ENCODE measurements at places on chromosomes 12 and 14. TPM values are rescaled to one million over a fixed set of nuclear protein-coding genes. Genes with fewer than 3 reads are reported as not detected.

DNA sequence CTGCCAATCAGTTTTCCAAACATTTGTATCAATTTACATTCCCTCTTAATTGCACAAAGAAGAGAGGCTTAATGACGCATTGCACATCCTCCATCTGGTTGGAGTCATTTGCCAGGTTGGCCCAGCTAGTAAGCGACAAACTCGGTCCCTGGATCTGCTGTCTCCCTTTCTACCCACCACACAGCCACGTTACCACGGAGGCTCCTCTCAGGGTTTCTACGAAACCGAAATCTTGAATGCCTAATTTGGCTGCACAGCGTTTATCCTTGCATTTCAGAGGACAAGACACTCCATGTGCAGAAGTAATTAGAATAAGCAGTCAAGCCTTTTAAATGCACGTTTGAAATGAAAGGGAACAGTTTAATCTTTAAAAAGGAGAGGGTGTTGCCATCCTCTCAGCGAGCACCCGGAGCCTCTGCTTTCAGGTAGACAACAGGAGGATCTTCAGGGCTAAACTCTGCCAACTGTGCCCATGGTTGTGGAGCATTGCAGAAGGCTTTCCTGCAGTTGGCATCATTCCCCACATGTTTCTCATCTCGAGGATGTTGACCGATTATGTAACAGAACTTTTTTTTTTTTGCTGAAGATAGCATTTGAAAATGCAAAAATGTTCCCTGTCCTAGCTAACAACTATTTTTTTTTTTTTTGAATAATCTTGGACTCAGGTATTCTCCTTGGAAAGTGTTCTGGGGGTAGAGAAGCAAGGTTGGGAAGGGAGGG is 37.8 kb downstream of the SLC24A4 start:
- no peak for DNase-seq
- no peaks in the 10 kb centered on the region for H3K4me1 ChIP-seq
- no peaks in the 10 kb centered on the region for H3K27me3 ChIP-seq
- no peak overlapping the region for H3K27ac ChIP-seq
- no peak overlapping the region for H3K4me3 ChIP-seq

- peak; percentile 31 for DNase-seq
- H3K4me1 ChIP-seq: no peaks in the 10 kb centered on the region
- no peaks in the 10 kb centered on the region for H3K36me3 ChIP-seq
- H3K27me3 ChIP-seq: peaks cover 10% of the 10 kb centered on the region
- no peak overlapping the region for H3K27ac ChIP-seq
- no peak overlapping the region for H3K4me3 ChIP-seq
Measured at GRCh38 chr14:21917699-21918436, 244.2 kb upstream of the OR4E1 start.

GRCh38 chr14:92041203-92041602 is 1.3 kb upstream of the TRIP11 start:
- H3K36me3 ChIP-seq: no peaks in the 10 kb centered on the region
- H3K27me3 ChIP-seq: no peaks in the 10 kb centered on the region
- H3K4me1 ChIP-seq: peaks cover 15% of the 10 kb centered on the region
- DNase-seq: no peak

DNA sequence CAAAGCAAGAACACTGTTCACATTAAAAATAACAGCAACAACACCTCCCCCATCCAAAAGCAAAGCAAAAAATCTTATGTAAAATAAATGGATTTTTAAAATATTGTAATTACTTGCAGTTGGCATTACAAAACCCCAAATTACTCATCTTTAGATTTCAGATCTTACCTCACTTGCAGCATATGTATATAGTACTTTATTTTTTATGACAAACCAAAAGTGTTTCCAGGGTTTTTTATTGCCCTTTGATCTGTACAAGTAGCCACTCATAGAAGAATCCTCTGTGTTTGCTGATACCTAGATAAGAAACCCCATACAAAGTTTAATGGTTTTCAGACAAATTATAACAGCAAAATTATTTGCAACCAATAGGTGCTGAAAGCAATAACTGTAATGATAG is 12.2 kb upstream of the NR2C1 start:
- no peak overlapping the region for H3K4me3 ChIP-seq
- no peaks in the 10 kb centered on the region for H3K27me3 ChIP-seq
- H3K27ac ChIP-seq: no peak overlapping the region
- H3K36me3 ChIP-seq: peaks cover 30% of the 10 kb centered on the region

Gene SPATS2
- total RNA-seq: 26.5 TPM

GRCh38 chr12:16674885-16675284 is 68.9 kb upstream of the LMO3 start:
- H3K4me1 ChIP-seq: peaks cover 3% of the 10 kb centered on the region
- no peaks in the 10 kb centered on the region for H3K36me3 ChIP-seq
- no peak for DNase-seq
- H3K4me3 ChIP-seq: no peak overlapping the region
- H3K27me3 ChIP-seq: no peaks in the 10 kb centered on the region

DNA sequence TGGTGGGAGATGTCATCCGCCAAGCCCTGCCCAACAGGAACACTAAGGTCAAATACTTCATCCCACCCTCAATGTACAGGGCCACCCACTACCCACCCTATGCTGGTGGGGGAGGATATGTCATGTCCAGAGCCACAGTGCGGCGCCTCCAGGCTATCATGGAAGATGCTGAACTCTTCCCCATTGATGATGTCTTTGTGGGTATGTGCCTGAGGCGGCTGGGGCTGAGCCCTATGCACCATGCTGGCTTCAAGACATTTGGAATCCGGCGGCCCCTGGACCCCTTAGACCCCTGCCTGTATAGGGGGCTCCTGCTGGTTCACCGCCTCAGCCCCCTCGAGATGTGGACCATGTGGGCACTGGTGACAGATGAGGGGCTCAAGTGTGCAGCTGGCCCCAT is 3.5 kb downstream of the B3GNT4 start:
- DNase-seq: no peak
- peaks cover 37% of the 10 kb centered on the region for H3K27me3 ChIP-seq
- no peak overlapping the region for H3K4me3 ChIP-seq
- peaks cover 24% of the 10 kb centered on the region for H3K4me1 ChIP-seq
